ENCODE measurements at places on chromosomes 7 and 10.
A peak's percentile ranks its signal among the peaks of the same experiment; 100 is the strongest.

- no peak for DNase-seq
These were observed 243.9 kb downstream of the TNS3 start for GRCh38 chr7:47338026-47338425.

DNA sequence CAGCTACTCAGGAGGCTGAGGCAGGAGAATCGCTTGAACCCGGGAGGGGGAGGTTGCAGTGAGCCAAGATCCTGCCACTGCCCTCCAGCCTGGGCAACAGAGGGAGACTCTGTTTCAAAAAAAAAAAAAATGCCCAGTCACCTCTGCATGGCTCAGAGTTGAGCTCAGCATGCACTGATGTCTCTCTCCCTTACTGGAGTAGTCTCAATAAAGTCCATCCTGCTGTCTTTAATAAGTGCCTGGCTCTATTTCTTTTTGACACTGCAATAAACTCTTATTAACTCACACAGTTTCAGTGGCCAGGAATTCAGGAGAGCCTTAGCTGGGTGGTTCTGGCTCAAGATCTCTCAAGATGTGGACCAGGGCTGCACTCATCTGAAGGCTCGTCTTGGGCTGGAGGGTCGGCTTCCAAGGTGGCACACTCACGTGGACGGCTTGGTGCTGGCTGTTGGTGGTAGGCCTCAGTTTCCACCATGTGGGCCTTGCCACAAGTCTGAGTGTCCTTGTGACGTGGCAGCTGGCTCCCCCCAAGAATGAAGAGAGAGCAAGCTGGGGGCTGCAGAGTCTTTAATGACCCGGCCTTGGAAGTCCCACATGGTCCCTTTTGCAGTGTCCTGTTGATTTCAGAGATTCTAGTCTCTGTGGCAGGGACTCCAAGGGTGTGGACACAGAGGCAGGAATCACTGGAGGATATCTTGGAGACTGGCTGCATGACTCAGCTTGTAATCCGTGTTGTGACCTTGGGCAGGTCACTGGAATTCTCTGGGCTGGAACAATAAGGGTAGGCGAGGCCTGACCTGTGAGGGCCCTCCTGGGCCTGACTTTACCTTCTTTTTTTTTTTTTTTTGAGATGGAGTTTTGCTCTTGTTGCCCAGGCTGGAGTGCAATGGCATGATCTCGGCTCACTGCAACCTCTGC is 85.9 kb upstream of the KMT2C start:
- DNase-seq: no peak

DNA sequence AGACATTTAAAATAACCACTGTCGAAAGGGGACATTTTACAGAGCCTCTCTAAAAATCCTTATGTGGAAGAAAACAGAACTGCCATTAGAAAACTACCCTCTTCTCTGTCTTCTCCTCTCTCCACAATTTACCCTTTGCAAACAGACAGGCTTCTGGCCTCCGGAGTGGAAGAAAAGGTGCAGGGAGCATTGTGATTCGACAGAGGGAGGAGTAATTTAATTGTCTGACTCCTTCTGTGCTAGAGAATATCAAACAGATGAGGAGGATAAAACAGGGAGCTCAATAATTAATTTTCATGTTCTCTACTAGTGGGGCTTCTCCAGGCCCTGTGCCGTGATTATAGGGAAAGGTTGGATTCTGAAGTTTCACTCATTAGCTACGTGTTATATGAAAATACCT is 615.5 kb upstream of the MKI67 start:
- no peak for DNase-seq

GRCh38 chr7:43479042-43479441 is 103.9 kb upstream of the STK17A start:
- DNase-seq: no peak

DNA sequence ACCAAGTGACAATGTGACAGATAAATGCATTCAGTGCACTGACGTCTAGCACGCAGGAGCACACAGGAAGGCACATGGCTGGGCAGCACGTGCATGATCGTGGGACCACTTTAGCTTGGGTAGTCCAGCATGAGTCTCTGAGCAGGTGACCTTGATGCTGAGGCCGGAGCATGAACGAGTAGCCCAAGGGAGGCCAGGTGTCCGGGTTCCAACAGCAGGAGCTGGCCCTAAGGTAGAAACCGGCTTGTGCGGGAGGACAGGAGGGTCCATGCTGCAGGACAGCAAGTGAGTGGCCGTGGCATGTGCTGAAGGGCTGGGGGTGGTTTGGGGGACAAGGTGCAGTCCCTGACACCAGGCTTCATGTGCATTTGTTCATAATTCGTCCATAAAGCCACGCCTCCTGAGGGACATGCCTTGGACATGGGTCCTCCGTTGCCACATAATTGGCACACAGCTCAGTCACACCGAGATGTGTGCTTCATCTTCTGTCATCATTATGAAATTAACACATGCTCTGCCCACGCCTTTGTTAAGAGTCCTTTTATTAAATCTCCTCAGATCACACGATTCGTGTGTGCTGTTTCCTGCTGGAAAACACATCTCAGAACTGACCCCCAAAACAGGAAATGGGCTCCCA is 3.1 kb upstream of the STK32C start:
- DNase-seq: no peak

DNA sequence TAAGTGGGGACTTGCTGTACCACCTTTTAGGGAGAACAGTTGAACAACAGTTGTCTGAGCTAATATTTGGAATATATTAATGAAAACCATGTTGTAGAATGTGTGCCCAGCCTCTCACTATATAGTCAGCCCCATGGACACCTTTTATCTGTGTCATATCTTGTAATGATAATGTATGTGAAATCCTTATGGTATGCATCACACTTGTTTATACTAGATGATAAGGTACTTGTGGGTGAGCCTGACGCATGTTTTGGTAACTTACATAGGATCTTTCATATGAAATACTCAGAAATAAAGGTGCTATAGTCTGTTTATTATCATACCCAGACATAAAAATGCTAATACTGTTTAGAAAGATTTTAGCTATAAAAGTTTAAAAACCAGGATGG is 32.8 kb downstream of the CAMK1D start:
- DNase-seq: no peak

GRCh38 chr7:37031571-37032257 is 307.4 kb upstream of the AOAH start:
- DNase-seq: peak; percentile 90

DNA sequence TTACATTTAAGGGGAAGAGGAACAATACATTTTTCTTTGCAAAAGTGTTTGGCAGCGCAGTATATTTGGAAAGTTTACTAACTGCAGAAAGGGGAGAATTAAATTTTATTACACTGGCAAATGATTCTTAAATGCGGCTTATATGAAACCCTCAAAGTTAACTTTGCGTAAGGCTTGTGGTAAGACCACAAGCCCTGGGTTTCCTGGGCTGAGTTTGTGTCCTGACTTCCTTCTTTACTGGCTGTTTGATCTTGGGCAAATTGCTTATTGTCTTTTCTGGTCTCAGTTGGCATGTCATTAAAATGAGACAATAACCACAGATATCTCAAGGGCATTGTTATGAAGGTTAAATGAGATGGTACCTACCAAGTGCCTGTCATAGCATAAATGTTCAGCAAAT is 106.8 kb downstream of the GLRX3 start:
- DNase-seq: no peak

Data from Kasumi-1 (cell line).